Activated CD8-positive, alpha-beta memory T cell treated with anti-CD3 and anti-CD28 coated beads for 1 hour (primary cell): ENCODE measurements at places on chromosomes 1 and 21.

GRCh38 chr1:57325117-57325516 is 98.7 kb downstream of the DAB1 start:
- DNase-seq, result no peak

DNA sequence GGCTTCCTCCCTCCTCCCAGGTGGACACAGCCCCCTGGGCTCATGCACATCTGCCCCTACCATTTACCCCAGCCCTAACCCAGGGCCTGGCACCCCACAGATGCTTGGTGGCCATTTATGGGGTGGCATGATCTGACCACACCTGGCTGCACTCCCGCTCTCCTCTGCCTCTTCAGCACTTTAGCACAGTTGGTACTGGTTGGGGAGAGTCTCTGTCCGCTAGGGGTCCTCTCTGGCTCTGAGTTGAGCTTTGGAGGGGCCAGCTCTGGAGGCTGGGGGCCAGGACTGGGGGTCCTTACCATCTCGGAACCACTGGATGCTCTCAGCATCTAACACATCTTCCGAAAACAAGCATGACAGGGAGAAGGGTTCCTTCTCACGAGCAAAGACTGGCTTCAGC is 17.4 kb downstream of the MYOM3 start:
- DNase-seq, result no peak

GRCh38 chr1:222994511-222995235 is 148.4 kb downstream of the TLR5 start:
- no peak for DNase-seq

- no peak for DNase-seq
These were observed 12.3 kb downstream of the SLC44A3 start for GRCh38 chr1:94832446-94832845.

GRCh38 chr1:153640861-153641260 is 7.0 kb downstream of the CHTOP start:
- no peak for DNase-seq

DNA sequence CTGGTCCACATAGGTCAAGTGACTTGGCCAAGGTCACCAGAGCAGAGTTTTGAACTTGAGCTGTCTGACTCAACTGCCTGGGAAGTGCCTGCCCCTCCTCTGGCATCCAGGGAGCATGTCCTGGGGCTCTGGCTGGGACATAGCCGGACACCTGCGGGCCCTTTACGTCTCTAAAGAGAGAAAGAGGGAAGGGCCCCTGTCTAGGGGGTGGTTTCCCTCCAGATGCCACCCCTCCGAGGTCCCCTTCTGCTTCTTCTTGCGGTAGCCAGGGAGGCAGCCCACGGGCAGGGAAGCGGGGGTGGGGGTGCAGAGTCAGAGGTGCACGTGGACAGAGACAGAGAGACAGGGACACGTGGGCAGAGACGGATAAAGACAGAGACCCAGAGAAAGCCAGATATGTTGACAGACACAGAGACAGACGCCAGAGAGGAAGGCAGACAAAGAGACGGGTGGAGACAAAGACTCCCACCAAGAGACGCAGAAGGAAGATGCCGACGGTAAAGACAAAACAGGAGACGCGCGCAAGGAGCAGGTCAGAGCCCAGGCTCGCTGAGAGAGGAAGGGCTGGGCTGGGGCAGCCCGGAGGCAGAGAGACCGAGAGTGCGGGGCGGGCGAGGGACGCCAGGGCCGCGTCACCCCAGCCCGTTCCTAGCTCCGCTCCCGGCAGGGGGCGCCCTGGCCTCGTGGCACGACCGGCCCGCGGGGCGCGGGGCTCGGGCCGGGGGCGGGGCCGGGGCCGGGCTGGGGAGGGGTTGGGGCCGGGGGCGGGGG is 458 bp upstream of the ALPL start:
- no peak for DNase-seq
